ENCODE measurements at places on chromosomes 5 and 9.

- no peak for DNase-seq
Measured at GRCh38 chr5:157463621-157464518, 3.9 kb downstream of the NIPAL4 start.

- DNase-seq, result no peak
Measured at GRCh38 chr5:68181039-68181599, 34.4 kb upstream of the PIK3R1 start.

- DNase-seq, result no peak
Measured at GRCh38 chr5:139893873-139894272, 98.3 kb downstream of the PSD2 start.

DNA sequence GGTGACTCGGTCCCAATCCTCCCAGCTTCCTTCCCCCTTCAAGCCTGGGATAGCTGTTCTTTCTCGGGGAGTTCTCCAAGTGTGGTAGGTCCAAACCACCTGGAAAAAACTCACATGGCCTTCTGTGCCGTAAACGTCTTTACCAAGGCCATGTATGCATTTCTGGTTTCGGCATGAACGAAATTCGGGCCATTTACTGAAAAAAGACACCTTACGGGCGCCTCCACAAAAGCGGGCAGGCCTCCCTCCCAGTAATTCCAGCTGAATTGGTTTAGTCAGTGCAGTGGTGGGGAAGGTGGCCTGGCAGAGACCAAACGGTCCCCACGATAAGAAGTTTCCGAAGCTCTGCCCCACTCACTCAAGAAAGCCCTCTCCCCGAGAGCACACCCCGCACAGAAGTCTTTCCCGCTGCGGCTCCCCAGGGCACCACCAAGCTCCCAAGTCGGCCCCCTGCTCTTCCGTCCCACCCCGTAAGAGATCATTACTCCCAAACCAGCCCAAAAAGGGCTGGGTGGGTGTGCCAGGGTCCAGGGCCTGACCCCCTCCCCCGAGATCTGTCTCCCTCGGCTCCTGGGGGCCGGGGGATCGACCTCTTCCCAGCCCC lies 86.3 kb upstream of the MELK start:
- peak; percentile 26 for DNase-seq

DNA sequence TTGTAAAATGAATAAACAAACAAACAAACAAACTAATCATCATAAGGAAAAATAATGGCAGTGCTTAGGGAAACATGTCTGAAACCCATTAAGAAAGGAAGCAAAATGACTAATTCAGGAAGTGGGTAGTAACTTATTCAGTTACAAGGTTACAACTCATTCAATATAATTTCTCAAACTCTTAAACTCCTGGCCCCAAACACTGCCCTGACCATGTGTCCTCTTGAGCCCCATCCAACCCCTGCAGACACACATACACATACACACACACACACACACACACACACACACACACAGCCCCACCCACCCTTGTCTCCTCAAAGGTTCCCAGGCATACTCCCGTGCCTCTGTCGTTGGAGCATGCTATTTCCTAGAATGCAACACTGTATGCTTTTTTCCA lies 193.9 kb downstream of the SEC61B start:
- DNase-seq, result no peak

GRCh38 chr5:142748568-142749249 lies 21.5 kb upstream of the ARHGAP26 start:
- peak; percentile 47 for DNase-seq

DNA sequence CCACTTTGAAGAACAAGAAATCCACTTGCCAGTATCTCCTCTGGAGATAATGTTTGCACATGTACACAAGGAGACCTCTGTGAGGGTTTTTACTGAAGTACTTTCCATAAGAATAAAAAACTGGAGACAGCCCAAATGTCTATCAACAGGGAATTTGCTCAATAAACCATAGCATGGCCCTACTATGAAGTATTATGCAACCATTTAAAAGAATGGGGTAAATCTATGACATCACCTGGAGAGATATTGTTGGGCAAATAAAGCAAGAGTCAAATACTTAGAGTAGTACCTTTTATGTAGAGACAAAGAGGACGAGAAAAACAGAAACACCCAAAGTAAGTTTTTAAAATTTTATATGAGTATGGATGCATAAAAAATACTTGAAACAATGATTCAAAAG lies 23.9 kb upstream of the MVB12B start:
- DNase-seq, result no peak

GRCh38 chr9:99162759-99163364 lies 57.9 kb downstream of the TGFBR1 start:
- DNase-seq, result no peak

DNA sequence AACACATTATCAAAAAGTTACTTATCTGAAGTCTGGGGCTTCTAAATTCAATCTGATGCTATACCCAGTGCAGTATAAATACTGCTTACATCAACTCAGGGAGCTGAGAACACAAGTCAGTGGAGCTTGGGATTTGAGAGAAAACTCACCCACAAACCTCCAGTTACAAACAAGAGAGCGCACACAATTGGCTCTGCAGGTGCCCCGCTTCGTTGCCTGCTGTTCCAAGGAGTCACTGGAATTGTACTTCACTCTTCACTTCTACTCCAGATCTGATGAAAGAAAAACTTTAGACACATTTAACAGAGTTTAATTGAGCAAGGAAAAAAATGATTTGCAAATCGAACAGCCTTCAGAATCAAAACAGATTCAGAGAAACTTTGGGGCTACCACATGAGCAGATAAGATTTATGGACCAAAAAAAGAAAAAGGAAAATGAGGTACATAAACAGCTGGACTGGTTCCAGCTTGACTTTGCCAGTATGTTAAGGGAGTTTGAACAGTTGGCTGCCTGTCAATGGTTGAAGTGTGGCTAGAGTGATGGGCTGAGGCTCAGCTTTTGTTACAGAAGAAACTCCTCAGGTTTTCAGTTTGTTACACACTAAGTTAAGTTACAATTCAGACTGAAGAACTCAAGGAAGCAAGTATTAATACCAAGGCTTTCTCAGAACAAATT lies 156.6 kb downstream of the AOPEP start:
- no peak for DNase-seq

- DNase-seq, result no peak
Measured at GRCh38 chr5:19795218-19795617, 192.8 kb downstream of the CDH18 start.

GRCh38 chr5:157068785-157069184 lies 9.9 kb upstream of the HAVCR1 start:
- DNase-seq, result no peak

- no peak for DNase-seq
Measured at GRCh38 chr9:100030548-100030947, 68.3 kb downstream of the ERP44 start.

DNA sequence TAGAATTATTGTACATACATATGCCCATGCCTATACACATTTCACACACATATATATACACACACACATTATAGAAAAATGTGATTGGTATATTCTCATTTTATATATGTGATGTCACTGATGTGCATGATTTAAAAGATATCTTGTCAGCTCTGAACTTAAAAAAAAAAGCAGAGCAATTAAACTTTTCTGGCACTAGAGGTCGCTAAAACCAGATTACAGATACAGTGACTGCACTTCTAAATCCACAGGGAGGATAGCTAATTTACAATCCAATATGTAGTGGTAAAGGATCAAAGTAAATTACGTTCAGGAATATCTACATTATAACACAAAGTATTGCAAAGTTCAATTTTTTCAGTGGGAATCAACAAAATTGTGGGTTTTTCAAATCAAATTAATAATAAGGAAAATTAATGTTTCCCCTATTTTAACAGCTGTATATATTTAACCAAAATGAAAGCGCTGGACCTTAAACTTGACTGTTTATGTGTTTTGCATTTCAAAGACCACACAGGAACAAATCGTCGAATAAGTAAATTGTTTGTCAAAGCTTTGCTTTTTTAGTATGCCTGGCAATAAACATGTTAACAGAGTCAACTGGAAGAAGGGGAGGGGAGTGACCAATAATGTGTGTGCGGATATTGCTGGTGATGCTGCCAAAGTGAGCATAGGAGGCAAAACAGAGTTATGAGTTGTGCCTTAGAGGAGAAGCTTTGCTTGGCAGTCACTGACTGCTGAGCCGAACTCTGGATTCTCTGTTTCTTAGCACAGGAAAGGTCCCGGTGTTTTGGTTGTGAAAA lies 1201.4 kb upstream of the C9orf72 start:
- DNase-seq, result no peak

DNA sequence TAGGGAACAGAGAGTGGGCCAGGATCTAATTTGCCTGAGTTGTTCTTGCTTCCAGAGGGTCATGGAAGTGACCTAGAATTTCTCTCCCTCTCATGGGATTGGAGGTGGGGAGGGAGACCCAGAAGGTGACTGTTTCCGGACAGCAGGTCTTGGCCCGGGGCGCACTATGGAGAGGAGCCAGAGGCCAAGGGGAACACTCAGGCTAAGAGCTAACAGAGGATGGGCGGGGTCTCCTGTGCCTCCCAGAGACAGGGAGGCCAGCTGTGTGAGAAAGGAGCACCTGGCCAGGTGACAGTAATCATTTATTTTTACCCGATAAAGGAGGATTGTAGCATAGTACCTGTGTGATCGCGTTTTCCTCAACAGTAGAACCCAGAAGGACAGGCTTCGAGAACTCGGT lies 50.9 kb upstream of the ANKH start:
- no peak for DNase-seq

DNA sequence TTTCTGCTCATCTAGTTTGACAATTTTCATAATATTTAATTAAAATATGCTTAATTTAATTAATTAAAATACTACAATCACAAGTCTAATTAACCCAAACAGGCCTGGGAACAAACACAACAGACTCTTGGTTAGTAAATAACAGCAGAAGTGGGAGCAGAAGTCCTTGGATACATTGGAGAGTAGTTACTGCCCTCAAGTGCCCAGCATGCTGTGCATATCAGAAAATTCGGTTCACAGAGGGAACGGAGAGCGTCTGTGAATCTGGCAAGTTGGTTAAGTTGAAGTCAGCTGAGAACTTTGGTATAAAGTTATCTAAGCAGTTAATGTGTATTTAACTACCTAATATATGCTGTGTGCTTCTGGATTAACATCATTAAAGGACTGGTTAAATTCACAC lies 87.0 kb upstream of the ATG10 start:
- no peak for DNase-seq

GRCh38 chr5:174425964-174426290 lies 298.5 kb upstream of the MSX2 start:
- peak; percentile 38 for DNase-seq

GRCh38 chr5:15601274-15601673 lies 101.3 kb downstream of the FBXL7 start:
- DNase-seq, result peak; percentile 77

Data from glutamatergic neuron (in vitro differentiated cells).